Inflammatory macrophage treated with lipopolysaccharide for 1 hour (primary cell): ENCODE measurements at places on chromosomes 1 and 21.

DNA sequence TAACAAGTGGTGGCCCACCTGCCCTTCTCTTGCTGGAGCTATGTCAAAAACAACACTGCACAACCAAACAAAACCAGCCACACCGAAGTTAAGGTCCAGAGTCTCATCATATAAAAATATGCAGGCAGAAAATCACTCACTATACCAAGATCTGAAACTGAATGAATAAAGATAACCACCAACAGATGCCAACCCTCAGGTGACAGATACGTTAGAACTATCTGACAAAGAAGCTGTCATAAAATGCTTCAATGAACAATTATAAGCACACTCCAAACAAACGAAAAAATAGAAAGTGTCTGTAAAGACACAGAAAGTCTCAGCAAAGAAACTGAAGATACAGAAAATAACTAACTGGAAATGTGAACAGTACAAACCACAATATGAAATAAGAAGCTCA, 14.0 kb downstream of the ZNF496 start:
- DNase-seq, result no peak

GRCh38 chr1:176774224-176774623, 311.2 kb downstream of the PAPPA2 start:
- no peak for DNase-seq

DNA sequence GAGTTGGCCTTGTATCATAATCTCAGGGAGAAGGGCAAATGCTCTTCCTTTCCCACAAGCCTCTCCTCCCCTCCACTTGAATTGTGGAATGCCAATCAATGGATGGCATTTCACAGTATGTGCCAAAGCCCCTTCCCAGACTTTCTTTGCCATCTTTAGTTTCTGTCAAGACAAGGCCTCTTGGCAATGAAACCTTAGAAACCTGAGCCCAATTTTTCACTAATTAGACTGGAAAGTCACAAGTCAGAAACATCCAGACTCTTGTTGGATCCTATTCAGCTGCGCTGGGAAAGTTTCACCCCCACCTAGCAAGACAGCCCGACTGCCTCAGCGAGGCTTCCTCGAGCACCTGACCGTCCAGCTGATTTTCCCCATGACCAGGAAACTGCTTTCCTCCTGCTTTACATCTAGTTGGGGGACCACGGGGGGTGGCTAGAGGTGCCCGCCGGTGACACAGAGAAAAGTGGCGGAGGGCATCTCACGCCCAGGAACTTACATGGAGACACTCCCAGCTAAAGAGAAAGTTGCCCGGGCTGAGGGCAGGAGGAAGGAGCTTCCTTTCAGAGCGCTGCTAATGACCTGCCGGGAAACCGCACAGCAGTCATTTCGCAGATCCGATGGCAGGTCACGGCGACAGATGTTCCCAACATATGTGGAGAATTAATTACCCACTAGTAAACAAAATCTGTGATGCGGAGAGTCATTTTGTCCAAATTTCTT, 302.6 kb upstream of the RRP15 start:
- DNase-seq, result no peak

DNA sequence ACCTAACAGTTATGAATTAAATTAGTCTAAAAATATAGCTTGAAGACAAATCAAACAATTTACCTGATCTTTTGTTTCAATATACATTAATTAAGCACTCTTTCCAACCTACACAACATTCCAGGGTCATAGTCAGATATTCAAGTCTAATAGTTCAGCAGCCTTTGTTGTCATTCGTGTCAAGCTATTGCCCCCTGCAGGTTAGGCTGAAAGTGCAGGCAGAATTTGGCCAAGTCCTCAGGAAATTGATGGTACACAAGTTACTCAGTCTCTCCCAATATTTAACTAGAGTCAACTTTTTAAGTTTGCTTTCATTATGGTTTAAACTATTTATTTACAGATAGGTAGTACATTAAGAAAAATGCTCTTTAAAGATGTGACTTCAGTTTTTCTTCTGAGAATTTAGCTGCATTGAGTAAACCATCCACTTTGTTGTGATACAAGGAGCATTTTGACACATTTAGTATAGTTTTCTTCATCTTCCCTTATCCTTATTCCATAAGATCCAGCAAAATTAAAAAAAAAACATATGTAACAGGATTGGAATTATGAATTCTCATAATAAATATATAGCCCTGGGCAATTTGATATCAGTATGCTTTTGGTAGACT, 130.3 kb upstream of the DPYD start:
- peak; percentile 56 for DNase-seq

- no peak for DNase-seq
Measured at GRCh38 chr1:47627471-47628370, 189.9 kb downstream of the FOXD2 start.

DNA sequence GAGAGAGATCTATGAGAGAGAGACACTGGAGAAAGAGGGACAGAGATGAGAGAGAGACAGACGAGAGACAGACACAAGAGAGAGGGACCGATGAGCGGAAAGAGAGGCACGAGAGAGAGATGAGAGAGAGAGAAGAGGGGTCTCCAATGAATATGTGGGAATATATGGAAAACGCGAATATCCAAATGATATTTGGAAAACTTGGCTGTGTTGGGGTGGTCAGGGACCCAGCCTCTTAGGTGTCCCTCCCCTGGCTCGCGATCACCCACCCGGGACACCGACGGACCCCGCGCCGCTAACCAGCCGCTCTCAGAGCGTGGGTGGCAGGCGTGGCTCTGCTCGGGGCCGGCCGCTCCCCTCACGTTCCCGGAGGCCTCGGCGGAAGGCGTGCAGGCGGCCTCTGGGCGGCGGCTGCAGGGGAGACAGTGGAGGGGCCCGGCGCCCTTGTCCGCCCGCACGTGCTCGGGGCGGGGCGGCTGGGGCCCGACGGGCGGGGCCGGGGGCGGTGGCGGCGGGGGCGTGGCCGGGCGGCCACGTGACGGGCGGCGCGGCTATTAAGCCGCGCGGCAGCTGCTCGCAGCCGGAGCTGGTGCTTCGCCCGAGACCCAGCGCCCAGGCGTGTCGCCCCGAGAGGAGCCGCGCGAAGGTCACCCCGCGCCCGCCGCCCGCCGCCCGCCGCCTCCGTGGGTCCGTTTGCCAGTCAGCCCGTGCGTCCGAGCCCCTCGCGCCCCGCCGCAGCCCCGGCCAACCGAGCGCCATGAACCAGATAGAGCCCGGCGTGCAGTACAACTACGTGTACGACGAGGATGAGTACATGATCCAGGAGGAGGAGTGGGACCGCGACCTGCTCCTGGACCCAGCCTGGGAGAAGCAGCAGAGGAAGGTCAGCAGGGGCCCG, at the start of gene ACTN2:
ACTN2 (plus strand) TSS at position 583 of the 898 bp plus-strand sequence; CDS start at position 758, 175 bp downstream.
- no peak for DNase-seq

- no peak for DNase-seq
Measured at GRCh38 chr1:226691247-226691646, 47.8 kb downstream of the ITPKB start.

- DNase-seq, result no peak
Measured at GRCh38 chr1:22143065-22144033, at the start of gene WNT4. Gene WNT4 (minus strand): TSS chr1:22143097. CDS start chr1:22142922, 175 bp downstream.

- no peak for DNase-seq
Measured at GRCh38 chr1:199292896-199293295, 654.1 kb downstream of the PTPRC start.

GRCh38 chr1:119787776-119788175, 19.1 kb upstream of the HMGCS2 start:
- DNase-seq, result no peak

DNA sequence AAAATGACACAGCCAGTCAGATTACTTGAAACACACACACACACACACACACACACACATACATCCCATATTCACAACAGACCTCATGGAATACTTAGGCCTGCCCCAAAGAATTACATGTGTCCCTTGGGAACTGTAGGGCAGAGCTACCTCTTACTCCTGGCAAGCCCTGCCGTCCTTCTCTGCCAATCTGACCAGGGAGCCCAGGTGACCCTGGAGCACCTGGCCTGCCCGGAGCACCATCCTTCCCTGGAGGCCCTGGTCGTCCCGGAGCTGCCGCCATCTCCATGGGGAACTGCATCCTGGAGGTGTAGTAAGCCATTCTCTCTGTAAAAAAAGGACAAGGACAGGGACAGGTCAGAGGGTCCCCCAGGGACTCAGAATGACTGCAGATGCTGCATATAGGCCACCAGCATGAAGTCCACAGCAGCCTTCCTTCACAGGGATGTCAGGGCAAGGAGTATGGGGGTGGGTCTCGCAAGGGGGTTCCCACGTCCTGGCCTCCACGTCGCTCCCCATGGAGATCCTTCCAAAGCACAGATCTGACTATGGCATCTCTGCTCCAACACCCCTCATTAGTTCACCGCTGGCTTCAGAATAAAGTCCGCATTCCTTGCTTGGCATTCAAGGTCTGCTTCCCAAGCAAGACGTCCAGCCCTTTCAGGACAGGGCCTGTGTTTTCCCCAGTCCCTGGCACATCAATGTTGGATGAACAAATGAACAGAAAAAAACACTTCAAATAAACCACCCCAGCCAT, 9.2 kb upstream of the PEF1 start:
- DNase-seq, result no peak

- DNase-seq, result no peak
Measured at GRCh38 chr1:97758541-97759057, 162.2 kb downstream of the DPYD start.

DNA sequence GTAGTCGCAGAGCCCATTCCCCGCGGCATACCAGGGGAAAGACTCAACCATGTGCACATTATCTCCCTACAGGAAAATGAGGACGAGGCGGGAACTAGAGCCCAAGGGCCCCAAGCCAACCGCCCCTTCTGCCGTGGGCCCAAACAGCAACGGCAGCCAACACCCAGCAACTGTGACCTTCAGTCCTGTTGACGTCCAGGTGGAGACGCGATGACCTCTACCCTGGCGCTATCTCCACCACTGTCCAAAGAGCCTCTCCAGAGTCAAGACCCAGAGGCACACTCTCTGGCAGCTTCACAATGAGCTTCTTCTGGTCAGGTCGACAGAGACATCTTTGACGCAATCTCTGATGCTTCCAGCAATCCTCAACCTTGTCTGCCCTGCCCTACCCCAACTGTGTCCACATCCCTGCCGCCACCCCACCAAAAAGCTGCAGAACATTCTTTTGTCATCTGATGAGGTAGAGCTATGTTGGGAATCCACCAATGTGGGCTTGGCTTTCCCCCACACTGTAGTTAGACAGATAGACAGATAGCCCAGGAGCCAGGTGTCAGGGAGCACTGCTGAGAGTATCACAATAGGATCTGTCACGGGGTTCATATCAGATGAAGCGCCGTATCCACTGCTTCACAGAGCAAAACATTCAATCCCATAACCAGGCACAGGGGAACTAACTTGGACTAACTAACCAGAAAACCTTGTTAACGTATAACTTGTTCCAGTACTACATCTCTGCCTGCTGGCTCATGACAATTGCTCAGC, 37.4 kb upstream of the SRRM1 start:
- no peak for DNase-seq

DNA sequence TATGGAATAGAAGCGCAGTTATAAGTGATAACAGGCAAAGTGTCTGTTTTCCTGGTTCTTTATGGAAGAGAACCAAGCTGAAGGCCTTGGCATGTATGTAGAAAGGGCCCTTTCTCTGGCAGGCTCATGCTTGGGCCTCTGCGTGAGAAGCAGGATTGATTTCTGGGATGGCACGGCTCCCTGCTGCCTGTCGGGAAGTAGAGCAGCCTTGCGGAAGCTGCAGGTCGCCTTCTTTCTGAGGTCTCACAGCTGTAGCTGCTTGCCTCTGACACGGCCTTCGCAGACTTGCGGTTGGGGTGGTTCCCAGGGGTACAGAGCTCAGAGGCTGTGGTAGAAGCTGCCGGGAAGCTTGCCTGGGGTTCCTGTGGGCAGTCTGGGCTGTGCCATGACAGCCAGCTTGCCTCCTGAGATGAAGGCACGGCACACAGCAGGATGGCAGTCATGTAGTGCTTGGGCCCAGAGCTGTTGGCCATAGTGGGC, 39.4 kb downstream of the TRAPPC10 start:
- DNase-seq, result no peak

GRCh38 chr1:197799271-197799670, 24.0 kb upstream of the DENND1B start:
- no peak for DNase-seq

GRCh38 chr1:100168051-100168450, 10.0 kb downstream of the LRRC39 start:
- no peak for DNase-seq

DNA sequence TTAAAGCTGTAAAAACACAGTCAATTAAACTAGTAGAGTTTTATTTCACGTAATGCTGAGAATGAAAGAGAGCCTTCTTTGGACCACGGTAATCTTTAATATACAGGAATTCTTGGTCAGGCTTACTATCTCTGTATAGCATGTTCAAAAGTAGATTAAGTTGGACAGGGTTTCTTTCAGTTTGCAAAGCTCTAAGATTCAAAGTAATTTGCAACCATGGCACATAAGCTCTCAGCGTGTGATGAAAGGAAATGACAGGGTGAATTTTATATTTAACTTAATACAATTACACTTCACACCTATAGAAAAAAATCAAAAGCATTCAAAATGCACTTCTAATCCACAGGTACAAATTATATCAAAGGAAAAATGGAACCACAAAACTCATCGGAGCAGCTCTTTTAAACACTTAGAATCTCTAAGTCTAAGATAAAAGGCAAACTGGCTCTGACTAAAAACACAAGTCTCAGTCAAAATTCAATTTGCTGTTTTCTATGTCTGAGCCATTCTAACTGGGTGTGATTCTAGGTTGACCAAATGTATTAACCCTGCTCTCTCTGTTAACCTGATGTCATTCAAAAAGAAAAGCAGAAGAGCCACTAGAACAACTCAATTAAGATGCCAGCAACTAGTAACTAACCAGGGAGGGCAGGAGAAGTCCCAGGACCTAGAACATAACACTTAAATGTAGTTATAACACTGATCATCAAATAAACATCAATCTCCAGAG, 147.7 kb downstream of the RERE start:
- no peak for DNase-seq

DNA sequence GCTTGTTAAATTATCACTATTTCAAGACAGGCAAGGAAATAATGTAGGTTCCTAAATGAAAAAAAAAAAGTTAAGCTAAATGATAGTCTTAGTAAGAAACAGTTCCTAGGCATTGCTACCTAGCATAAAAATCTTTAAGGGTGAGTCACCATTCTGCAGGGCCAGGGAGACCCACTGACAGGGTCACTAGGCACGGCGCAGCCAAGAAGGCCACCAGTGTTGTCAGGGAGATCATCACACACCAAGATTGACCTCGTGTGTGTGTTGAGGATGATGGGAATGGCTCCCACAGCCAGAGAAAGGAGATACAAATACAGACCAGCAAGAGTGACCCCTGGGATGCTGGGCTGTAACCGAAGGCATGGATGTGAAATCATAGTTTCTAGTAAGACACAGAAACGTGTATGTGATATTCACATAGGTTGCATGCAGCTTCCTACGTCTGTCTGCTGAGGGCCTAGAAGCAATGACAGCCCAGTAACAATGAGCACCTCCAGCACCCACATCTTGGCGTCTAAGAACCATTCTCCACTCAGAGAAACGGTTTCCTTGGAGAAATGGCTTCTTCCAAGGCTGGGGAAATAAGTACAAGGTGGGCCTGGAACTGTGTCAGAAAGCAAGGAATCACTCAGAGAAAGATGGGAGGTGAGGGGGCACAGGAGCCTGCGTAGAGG, 29.1 kb downstream of the RIPK4 start:
- DNase-seq, result no peak

- peak; percentile 42 for DNase-seq
Measured at GRCh38 chr1:84969489-84970250, 27.2 kb downstream of the MCOLN2 start.
